ENCODE measurements at places on chromosomes 6 and 20.

GRCh38 chr6:137401088-137401487, 93.1 kb downstream of the OLIG3 start:
- DNase-seq = no peak

GRCh38 chr20:58518896-58519593, 3.8 kb upstream of the APCDD1L start:
- DNase-seq = no peak

DNA sequence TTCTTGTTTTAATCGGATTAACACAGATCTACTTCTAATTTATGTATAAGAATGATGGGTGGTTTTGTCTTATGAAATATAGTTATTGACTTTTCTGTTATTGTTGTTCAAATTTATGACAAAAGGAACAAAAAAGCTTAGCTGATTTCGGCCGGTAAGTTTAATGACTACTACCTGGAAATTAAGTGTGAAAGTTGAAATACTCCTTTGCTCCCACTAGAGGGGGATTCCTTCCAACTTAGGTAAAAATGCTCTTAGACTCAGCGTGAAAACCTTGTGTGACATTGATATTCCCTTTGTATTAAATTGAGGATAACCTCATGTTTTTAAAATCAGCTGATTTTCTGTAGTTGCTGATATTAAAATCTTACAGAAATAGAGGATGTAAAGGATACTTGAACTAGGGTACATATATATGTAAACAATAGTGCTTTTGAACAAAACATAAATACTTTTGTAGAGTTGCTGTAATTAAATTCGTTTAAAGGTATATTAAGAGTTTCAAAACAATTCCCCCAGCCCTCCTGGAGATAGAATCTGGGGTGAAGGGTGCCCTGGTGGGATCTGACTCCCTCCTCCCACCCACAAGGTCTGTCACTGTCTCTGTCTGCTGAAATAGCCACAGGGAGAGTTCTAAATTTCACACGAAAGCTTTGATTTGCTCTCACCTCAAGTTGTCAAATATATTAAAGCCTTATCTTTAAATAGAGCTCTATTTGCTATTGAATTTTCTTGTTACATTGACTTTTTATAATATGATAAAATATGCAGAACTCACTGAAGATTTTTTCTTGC, 257.5 kb downstream of the ARID1B start:
- DNase-seq = no peak

DNA sequence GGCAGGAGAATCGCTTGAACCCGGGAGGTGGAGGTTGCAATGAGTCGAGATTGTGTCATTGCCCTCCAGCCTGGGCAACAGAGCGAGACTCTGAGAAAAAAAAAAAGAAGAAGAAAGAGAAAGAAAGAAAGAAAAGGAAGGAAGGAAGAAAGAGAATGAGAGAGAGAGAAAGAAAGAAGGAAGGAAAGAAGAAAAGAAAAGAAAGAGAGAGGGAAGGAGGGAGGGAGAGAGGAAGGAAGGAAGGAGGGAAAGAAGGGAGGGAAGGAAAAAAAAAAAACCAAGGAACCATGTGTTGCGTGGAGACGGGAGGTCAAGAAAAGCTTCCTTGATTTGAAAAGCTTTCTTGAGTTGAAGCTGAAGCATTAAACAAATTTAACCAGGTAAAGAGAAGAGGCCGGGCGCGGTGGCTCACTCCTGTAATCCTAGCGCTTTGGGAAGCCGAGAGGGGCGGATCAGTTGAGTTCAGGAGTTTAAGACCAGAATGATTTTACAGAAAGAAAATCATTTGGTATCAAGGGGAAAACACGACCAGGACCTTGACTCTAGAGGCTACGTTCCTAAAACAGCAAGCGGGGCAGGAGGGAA, 90.5 kb upstream of the PRSS16 start:
- DNase-seq = no peak

DNA sequence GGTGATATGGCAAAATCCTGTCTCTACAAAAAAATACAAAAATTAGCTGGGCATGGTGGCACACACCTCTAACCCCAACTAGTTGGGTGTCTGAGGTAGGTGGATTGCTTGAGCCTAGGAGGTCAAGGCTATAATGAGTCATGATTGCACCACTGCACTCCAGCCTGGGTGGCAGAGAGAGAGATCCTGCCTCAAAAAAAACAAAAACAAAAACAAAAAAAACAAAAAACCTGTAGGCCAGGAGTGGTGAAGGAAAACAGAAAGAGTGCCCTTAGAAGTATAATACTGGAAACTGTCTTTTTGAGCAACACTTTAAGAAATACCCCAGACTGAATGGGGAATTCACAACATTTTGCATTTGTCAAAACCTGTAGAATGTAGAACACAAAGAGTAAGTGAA, 85.3 kb downstream of the JARID2 start:
- no peak for DNase-seq

- DNase-seq = no peak
These were observed 66.6 kb downstream of the ECT2L start for GRCh38 chr6:138862456-138862855.

DNA sequence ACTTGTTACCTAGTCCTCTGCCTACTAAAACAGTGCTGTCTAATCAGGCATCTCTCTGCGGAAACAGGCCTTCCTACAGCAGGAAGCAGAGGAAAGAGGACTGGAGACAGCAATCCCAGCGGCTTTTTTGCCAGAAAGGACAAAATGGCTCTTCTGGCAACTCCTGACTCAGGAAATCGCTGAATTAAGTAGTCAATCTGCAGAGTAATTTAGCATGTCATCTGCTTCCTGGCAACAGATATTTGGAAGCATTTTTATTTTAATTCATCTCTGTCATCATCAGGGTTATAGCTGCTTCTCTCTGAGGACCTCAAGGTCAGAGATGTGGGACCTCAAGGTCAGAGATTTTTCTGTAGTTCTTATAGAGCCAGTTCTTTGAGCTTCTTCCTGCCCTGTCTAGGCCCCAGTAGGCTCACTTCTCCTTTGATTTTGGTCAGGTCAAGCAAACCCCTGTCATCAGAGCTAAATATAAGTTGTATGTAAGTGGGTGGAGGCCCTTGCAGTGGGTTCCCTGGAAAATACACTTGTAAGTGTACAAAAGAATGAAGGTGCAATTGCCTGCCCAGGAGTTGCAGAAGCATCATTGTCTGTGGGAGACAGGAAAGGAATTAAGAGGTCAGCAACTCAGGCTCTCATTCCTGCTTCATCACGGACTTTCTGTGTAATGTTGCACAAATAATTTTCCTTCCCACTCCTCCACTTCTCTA, 229.4 kb downstream of the ALDH8A1 start:
- DNase-seq = no peak

DNA sequence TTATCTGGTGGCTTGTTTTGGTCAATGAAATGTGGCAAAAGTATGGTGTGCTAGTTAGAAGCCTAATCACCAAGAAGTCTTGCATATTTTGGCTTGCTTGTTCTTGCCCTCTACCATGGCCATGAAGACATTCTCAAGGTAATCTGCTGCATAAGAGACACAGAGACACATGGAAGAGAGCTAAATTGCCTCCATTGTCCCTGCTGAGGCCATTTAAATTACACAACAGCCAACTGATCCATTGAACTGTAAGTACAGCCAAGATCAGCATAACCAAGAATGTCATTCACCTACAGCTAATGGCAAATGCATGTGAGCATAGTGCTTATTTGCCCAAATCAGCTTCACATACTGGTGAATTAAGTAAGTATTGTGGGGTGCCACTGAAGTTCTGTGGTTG, 603.8 kb downstream of the FRK start:
- no peak for DNase-seq

DNA sequence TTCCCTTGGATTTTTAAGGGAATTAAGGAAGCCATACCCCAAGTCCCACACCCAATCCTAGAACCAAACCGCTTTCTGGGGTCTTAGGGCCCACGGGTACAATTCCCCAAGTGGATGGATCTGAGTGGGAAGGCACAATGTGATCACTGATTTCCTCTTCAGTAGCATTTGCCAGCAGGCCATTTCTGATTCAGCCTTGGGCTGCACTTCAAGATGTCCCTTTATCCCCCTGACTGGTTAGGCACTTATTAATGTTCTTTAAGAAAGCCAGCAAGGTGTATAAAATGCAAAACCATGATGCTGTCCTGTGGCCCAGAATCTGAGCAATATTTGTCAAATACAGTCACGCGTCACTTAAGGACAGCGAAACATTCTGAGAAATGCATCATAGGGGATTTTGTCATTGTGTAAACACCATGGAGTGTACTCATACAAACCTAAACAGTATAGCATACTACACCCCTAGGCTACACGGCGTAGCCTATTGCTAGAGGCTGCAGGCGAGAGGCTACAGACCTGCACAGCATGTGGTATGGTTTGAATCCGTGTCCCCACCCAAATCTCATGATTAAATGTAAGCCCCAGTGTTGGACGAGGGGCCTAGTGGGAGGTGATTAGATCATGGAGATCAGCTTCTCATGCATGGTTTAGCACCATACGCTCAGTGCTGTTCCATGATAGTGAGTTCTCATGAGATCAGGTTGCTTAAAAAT, 234.2 kb downstream of the NRN1 start:
- DNase-seq = no peak

GRCh38 chr6:42113936-42114636, 28.3 kb downstream of the C6orf132 start:
- DNase-seq = no peak

DNA sequence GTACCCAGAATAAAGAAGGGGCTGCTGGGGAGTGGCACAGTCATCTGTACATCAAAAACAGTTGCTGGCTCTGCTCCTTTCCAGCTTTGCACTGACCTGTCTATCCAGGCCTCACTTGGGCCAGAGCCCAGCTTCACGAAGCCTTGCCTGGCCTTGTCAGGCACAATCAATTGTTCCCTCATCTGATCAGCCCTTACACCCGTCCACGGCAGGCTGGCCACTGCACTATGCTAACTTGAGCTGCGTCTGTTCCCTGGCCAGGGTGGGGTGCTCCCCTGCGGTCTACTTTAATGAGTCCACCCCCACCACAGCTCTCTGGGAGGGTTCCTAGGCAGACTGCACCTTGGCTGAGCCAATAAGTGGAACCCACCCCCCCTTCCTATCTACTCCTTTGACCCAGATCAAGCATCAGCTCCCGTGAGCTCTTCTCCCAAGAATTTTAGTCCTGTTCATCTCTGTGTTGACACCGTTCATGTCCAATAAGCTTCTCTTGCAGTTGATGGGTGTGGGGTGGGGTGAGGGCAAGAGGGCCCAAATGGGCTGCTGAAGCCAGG, 74.3 kb upstream of the MLN start:
- DNase-seq = no peak

- DNase-seq = peak; percentile 84
These were observed 37.0 kb downstream of the KLHL31 start for GRCh38 chr6:53628354-53629119.

DNA sequence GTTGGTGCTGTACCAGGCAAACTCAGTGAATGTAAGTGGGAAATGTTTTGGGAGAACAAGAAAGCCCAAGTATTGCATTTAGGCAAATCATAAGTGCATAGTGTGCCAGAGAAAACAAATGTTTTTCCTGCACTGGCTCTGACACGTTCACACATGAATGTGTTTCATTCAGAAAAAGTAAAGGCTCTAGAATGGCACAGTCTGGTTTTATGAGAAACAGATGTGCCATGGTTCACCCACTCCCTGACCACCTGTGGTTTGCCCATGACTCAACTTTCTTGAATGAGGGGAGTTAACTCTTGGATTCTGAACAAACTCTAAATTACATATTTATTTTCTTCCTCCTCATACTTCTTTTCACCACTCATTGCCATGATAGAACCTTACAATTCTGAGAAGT, 126.9 kb downstream of the KCNQ5 start:
- DNase-seq = peak; percentile 90

GRCh38 chr20:23094927-23095326, 8.8 kb upstream of the CD93 start:
- DNase-seq = no peak

GRCh38 chr20:45935416-45936046, 1.0 kb downstream of the PCIF1 start:
- DNase-seq = no peak

DNA sequence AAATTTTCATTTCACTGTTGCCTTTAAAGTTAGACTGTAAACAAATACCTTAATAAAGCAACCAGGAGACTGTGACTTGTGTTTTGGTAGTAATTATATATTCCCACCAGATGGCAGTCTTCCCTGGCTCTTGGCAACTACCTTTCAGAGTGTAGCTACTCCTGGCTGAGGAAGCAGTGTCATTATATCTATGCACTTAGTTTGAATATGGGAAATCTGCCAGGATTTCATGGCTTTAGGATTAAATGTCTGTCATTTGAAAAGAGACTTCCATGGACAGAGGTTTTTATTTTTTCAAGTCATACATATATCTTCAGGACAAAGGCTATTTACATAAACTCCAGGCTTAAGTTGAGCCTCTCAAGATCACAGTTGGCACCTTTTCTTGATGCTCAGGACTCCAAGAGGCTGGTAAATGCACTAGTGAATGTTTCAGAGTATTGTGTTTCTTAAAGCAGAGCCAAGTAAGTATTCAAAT, 160.1 kb downstream of the C6orf58 start:
- DNase-seq = peak; percentile 76

GRCh38 chr20:25548613-25549086, 36.7 kb downstream of the NINL start:
- DNase-seq = no peak

- no peak for DNase-seq
These were observed 117.7 kb downstream of the PLEKHG1 start for GRCh38 chr6:150717419-150717818.

- no peak for DNase-seq
These were observed 143.5 kb downstream of the PDE7B start for GRCh38 chr6:135994857-135995544.

- no peak for DNase-seq
These were observed 27.4 kb downstream of the ZC3H12D start for GRCh38 chr6:149457316-149457884.

DNA sequence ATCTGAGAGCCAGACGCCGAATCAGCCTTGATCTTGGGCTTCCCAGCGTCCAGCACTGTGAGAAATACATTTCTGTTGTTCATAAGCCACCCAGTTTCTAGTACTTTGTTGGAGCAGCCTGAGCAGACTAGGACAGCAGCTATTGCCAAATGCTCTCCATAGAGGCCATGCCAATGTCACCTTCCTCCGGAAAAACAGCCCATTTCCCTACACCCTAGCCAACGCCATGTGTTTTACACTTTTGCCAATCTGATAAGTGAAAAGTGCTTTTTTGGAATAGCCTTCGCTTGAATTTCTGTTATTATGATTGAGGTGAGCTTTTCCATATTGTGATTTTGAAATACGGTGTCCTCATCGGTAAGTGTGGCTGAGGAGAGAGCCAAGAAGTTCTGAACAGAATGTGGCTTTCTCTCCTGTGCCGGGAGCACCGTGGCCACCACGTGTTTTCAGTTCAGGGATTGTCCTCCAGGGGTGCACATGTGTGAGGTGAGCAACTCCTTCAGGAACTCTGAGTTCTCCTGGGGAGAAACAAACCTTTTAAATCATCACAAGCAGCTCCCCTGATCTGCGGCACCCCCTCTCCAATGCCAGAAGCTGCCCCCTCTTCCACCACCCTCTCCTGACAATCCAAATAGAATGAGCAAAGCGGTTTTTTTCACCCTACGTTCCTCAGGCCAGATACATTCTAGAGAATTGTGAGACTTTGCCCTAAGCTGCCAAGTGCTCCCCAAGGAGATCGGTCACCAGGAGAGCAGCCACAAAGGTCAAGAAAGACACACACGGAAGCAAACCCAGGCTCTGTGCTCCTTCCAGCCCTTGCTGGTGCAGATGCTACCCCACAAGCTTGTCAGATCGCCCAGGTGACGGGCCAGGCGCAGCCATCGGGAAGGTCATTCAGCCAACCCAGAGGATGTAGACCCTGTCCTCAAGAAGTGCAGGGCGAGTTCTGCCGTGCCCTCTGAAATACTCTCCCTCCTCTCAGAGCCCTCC, 36.0 kb downstream of the TAF8 start:
- no peak for DNase-seq

Data from astrocyte of the cerebellum (primary cell).